ENCODE measurements at places on chromosomes 5 and 9. TPM values are rescaled to one million over a fixed set of nuclear protein-coding genes. Genes with fewer than 3 reads are reported as not detected.

MATR3 gene
- total RNA-seq: 175 TPM

IL7R gene
- 12.2 TPM for total RNA-seq

CXXC5 gene
- 49.4 TPM for total RNA-seq

NRARP gene
- 0.90 TPM for total RNA-seq

C5 gene
- total RNA-seq: 0.17 TPM

CSF1R gene
- total RNA-seq: 2.3 TPM

PLAC8L1 gene
- not detected for total RNA-seq

- no peak for DNase-seq
These were observed 740.7 kb downstream of the CETN3 start for GRCh38 chr5:89668821-89669220.

GRCh38 chr5:97377582-97377981 lies 194.5 kb upstream of the RIOK2 start:
- no peak for DNase-seq

DNA sequence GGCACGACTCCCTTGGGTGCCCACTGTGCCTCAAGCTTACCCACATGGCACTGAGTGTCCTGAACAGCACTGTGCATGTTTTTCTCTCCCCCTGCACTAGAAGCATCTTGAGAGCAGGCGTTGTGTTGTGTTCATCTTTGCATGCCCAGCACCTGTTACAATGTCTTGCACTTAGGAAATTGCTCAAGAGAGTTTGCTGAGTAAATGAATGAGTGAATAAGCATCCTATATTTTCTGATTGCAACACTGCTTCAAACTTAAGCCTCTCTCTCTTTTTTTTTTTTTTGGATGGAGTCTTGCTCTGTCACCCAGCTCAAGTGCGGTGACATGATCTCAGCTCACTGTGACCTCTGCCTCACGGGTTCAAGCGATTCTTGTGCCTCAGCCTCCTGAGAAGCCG lies 94.5 kb downstream of the LMNB1 start:
- no peak for DNase-seq

DNA sequence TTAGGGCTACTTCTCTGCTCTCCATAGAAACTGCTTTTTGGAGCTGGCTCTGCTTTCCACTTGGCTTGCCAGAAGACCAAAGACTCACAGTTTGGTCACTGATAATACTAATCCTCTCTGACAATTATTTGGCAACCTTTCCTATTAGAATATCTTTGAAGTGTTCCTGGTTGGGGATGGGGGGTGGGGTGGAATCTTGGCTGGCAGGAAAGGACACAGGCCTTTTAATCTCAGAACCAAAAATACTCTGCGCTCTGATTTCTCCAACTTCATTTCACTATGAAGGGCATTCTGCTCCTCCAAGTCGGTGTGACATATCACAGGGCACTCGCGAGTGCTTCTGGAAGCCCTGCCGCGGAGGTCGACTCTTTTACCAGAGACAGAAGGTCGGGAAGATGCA lies 1329.0 kb upstream of the WWC1 start:
- no peak for DNase-seq

DNA sequence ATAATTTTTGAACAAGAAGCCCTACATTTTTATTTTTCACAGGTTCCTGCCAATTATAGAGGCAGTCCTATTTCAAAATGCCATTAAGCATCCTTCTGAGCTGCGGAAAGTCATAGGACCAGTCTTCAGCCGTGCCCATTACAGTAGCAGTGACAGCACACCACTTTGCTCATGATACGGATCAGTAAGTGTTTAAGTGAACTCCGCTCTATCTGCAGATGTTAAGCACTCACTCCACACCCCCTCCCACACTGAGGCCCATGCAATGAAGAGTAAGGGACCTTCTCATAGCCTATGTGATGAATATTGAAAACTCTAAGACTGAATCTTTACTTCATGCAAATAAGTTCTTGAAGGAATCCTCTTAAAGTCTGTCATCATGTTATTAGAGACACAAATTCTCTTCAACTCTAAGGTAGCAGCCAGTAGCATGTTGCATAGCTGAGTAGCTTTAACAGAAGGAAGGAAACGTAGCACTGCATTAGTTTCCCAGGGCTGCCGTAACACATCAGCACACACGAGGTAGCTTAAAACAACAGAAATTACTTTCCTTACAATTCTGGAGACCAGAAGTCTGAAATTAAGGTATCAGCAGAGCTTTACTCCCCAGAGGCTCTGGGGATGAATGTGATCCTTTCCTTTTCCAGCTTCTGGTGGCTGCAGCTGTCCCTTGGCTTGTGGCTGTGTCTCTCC lies 20.3 kb upstream of the TAF11L2 start:
- no peak for DNase-seq

DNA sequence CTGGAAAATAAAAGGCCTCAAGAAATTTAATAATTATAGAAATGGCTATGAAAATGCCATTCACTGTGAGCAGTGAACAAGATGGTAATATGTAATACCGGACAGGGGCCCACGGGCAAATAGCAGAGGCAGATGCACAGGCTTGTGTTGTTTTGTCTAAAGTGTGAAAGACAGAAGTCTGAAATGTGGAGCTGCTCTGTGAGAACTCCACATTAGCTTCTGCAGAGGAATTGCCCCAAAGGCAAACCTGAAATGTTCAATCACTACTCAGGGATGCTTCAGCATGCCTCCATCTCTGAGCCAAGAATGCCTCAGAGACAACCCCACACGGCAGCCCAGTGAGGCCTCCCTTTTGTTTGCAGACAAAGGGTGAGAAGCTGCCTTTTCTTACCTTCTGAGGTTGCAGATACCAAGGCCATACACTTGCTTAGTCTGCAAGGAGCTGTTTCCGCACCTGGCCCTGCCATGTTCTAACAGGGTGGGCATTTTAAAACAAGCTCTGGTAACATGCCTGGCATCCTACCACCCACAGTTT lies 124.3 kb upstream of the CXCL14 start:
- no peak for DNase-seq

GRCh38 chr5:171295299-171295698 lies 13.7 kb upstream of the TLX3 start:
- DNase-seq: peak; percentile 53

GRCh38 chr9:123861086-123861755 lies 68.7 kb downstream of the DENND1A start:
- no peak for DNase-seq

DNA sequence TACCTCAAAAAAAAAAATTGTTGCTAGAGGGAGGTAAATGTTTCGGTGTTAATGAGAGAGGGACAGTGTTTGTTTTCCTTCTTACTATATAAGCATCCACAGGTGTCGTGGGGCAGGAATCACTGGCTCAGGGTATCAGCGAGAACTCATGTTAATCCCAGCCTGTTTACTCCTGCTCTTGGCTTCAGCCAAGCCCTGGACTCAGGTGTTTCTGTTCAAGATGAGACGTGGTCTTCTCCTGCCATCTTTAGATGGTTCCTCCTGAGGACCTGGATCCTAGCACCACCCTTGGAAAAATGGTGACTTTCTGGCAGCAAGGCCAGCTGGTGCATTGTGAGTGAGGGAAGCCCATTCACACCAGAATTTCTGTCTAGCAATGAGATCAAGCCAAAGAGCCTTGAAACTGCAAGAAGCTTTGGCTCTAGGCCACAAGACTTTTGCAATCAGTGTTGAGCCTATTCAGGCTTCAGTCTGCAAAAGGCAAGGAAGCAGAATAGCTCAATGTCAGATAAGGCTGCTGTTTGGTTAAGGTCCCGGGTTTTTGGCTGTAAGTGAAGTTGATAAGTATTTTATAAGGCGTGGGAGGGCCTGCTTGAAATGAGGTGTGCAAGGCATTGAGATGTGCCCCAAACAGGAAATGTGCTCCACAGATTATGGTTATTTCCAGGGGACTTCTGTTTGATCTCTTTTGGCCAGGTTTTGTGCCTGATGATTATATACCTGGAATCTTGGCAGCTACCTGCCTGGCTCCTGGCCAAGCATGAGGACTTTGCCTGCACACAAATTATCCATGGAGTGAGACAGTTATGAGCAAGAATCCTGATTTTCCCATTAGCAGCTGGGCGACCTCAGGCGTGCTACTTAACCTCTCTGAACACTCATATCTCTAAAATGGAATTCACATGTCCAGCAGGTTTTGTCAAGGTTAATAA lies 99.8 kb downstream of the TENT4A start:
- no peak for DNase-seq

DNA sequence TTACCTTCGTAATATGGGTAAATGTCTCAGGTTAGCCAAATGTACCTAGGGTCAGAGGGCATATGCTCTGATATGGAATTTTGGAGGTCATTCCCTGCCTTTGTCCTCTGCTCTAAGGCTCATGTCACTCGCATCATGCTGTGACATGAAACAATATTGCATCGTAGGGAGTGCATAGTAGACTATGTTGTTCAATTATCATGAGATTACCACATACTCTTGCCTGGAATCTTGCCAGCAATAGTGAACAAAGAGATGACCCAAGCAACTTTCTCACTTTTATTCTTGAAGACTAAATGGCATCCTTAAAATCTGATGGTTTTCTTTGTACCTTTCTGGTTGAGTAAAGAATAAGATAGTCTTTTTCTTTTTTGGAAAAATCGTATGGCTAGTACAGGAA lies 27.6 kb downstream of the ZNF462 start:
- no peak for DNase-seq

DNA sequence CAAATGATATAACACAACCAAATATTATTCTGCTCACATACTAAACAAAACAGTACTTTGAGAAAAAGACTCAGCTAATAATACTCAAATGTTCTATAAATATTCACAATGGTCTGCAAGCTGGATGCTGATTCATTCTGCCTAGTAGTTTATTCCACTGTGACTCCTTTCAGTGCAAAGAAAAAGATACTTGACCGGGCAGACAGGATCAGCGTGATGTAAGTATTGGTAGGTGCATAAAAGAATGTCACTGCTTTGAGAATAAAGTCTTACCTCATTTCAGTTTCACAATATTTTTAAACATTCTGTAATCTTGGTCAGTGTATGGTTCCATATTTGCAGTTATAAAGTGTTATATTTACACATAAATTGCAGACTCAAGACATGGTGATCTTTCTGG lies 223.0 kb upstream of the NUDT12 start:
- no peak for DNase-seq

- DNase-seq: peak; percentile 67
These were observed 419.7 kb downstream of the CHSY3 start for GRCh38 chr5:130323804-130324454.

DNA sequence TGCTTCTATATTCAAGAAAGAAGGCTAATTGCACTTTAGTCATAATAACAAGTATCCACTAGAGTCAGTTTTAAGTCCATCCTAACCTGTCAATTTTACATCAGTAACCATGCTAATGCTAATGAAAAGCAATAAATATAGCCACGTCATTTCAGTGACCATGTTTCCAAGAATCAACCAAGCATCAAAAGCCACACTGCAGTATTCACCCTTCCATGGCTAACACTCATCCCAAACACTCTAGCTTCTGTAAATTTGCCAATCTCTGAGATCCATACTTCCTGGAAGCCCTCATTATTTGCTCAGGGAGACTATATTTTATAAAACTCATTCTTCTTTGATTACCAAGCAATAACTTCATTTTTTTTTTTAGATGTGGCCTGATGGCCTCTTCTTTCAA lies 712.0 kb downstream of the CETN3 start:
- DNase-seq: no peak

GRCh38 chr5:155389498-155389897 lies 375.9 kb downstream of the KIF4B start:
- DNase-seq: no peak

GRCh38 chr5:82355496-82355895 lies 77.3 kb upstream of the RPS23 start:
- no peak for DNase-seq

DNA sequence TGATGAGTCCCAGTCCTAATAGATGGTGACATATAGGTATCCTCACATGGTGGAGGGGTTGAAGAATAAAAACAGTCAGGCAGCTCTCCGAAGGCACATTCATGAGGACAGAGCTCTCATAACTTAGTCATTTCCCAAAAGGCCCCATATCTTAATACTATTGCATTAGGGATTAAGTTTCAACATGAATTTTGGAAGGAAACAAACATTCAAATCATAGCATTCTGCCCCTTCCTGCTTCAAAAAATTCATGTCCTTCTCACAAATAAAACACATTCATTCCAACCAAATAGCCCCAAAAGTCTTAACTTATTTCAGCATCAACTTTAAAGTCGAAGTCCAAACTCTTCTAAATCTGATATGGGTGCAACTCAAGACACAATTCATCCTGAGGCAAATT lies 277.2 kb upstream of the NR4A3 start:
- DNase-seq: no peak

GRCh38 chr5:41218929-41219657 lies 5.8 kb upstream of the C6 start:
- DNase-seq: no peak

GRCh38 chr9:80074439-80074838 lies 502.7 kb downstream of the TLE4 start:
- no peak for DNase-seq

DNA sequence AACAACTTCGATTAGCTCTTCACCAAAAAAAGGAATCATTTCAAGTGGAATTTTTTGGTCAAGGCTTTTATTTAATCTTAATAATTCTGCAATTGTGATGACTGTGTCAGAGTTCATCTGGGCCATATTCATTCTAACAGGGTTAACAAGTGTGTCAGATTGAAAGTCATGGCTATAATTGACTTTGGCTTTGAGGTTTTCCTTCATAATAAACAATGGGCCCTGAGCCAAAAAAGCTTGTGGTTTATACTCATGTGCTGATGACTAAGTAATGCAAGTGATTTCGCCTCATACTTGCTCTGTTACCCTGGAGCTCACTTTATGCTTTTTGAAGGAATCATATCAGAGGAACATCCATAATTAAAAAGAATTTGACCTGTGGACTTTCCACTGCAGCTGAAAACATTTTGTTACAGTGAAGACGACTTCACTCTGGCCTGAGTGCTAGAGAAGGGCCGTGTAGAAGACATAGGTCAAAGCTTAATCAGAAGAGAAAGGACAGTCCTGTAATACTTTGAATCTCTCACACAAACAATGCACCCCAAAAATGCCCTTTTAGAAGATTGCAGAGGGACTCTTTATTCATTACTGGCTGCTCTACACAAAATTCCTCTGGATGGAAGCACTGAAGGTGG lies 101.7 kb downstream of the GDNF start:
- DNase-seq: peak; percentile 94

DNA sequence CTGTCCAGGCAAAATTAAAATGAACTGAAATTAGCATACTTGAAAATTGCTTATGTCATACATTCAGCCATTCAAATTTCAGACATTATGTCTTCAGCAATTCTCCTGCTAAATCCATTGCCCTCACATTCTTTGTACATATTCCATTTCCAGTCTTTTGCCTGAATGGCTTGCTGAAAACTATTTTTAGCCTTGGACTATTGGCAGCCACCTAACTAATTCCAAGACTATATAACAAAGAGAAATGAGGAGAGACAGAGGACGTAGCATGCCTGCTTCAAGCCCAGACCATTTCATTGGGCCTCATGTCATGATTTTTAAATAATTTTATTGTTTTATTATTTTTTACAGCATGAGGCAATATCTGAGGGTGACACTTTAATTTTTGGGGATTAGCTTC lies 100.3 kb downstream of the MRPS30 start:
- DNase-seq: no peak

- DNase-seq: no peak
These were observed 199.6 kb downstream of the GAS1 start for GRCh38 chr9:86747711-86748110.

DNA sequence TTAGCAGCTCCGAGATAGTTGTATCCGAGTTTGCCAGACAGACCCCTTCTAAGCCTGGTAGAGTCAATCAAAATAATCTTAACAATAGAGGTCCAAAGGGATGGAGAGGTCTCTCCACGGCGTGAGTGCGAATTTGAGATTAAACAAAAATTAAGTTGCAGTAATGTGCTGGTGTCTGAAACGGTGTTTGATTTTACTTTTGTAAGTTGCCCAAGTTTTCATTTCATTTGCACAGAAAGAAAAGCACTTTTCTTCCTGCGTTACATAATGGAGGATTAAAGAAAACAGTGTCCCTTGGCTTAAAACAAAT lies 1.2 kb downstream of the IRX1 start:
- DNase-seq: no peak
